Activated CD4-positive, alpha-beta T cell treated with anti-CD3 and anti-CD28 coated beads, Interleukin-2, amount 10 ng/mL, durations not matched to agents 24 days and 14 days (primary cell): ENCODE measurements at places on chromosomes 11 and 22. TPM values are rescaled to one million over a fixed set of nuclear protein-coding genes. Genes with fewer than 3 reads are reported as not detected.

DNA sequence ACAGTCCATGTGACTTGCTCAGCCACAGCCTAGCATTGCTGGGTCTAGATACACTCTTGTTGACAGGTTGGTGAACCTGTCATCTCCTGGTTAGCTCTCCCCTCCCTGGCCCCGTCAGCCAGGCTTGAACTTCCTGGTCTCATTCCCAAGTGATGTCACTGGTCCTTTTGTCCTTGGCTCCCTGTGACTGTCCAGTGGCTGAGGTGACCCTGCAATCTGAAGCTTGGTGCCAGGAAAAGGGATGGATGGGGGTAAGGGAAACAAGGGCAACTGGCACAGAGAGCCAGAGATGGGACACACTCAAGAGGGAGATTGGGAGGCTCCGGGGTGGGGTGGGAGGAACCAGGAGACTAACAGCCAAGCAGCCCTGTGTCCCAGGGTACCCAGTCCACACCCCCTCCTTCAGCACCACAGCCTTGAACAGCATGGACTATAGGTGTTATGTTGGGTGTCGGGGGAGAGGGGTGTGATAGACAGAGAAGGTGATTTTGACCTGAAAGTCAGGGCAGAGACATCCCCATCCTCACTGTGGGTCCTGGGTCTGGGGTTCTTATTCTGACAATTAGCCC, 63.8 kb upstream of the THY1 start:
- H3K27me3 ChIP-seq: no peaks in the 10 kb centered on the region
- no peak for DNase-seq
- H3K36me3 ChIP-seq: no peaks in the 10 kb centered on the region

DNA sequence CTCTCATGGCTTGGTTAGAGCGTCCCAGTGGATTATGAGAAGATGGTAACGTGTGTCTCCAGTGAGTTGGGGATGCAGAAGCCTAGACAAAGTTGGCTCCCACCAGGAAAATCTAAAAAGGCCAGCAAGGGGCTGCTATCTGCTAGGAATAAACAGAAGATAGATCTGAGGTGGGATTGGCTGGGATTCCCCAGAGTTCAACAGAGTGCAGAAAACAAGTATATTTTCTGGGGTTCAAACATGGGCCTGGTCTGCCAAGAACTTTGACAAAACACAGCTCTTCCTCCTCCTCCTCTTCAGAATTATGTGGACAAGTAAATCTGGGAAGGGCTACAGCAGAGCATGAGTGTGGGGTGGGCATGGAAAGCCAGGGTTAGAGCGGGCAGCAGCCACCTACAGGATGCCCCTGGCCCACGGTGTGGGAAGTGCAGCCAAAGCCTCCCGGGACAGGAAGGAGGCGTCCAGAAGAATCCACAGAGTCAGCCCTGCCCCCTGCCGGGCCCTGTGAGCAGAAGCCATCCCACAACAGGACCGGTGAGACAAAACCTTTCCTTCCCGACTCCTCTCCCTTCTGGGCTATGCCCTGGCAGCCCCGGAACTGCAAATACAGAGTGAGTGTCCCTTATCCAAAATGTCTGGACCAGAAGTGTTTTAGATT, 67.1 kb downstream of the CD82 start:
- H3K36me3 ChIP-seq: no peaks in the 10 kb centered on the region
- H3K27ac ChIP-seq: no peak overlapping the region
- H3K4me1 ChIP-seq: peaks cover 3% of the 10 kb centered on the region
- peak; percentile 78 for DNase-seq
- peaks cover 10% of the 10 kb centered on the region for H3K27me3 ChIP-seq
- H3K4me3 ChIP-seq: no peak overlapping the region

ART1 gene
- total RNA-seq: not detected in 2 replicates

GRCh38 chr11:122920579-122920978, 38.0 kb downstream of the JHY start:
- H3K27me3 ChIP-seq: no peaks in the 10 kb centered on the region
- no peak for DNase-seq

DNA sequence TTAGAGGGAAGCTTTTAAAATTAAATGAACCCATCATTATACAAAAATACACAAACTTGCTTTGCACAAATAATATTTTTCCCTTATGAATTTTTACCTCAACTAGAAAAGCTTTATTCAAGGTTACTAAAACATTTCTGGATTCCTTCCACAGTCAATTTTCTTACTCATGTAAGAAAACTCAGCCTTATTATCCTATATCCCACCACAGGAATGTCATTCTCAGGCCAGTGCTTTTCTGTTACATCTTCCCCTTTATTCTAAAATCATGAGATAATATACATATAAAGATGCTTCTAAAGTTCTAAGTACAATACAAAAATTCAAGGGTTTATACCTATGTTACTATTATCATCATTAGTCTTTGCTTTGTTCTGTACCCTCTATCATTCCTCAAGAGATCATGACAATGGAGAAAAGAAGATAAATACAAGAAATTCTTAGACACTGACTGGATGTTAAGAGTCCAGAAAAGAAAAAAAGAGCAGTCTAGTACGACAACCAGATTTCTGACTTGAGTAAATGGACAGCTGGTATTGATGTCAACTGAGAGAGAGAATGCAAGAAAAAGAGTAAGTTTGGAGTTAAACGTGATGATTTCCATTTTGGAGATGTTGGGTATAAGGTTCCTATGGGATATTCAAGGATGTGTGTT, 60.3 kb downstream of the MTMR2 start:
- H3K27ac ChIP-seq: no peak overlapping the region
- H3K27me3 ChIP-seq: no peaks in the 10 kb centered on the region
- peaks cover 8% of the 10 kb centered on the region for H3K36me3 ChIP-seq
- DNase-seq: no peak
- H3K4me1 ChIP-seq: no peaks in the 10 kb centered on the region

- H3K4me1 ChIP-seq: no peaks in the 10 kb centered on the region
- no peaks in the 10 kb centered on the region for H3K27me3 ChIP-seq
- no peak for DNase-seq
Observed at GRCh38 chr22:26797910-26798309, 140.5 kb downstream of the MIAT start.

DNA sequence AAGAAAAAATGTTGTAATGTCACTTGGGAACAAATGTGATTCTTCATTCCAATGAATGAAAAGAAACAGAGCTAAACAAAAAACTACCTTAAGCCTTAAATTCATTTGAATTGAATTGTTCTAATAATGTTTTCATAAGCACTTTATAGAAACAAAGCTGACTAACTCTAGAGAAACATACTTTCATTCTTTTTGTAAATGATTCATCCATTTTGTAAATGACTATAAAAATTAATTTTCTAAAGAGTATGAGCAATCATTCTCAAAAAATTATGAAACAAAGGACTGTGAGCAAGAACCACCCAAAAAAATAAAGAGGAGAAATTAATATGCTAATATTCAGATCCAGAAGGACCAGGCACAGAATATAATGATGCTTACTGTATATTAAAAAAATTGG, 986.5 kb upstream of the CHORDC1 start:
- no peak overlapping the region for H3K27ac ChIP-seq
- H3K4me1 ChIP-seq: no peaks in the 10 kb centered on the region
- H3K4me3 ChIP-seq: no peak overlapping the region
- DNase-seq: no peak
- no peaks in the 10 kb centered on the region for H3K36me3 ChIP-seq

DNA sequence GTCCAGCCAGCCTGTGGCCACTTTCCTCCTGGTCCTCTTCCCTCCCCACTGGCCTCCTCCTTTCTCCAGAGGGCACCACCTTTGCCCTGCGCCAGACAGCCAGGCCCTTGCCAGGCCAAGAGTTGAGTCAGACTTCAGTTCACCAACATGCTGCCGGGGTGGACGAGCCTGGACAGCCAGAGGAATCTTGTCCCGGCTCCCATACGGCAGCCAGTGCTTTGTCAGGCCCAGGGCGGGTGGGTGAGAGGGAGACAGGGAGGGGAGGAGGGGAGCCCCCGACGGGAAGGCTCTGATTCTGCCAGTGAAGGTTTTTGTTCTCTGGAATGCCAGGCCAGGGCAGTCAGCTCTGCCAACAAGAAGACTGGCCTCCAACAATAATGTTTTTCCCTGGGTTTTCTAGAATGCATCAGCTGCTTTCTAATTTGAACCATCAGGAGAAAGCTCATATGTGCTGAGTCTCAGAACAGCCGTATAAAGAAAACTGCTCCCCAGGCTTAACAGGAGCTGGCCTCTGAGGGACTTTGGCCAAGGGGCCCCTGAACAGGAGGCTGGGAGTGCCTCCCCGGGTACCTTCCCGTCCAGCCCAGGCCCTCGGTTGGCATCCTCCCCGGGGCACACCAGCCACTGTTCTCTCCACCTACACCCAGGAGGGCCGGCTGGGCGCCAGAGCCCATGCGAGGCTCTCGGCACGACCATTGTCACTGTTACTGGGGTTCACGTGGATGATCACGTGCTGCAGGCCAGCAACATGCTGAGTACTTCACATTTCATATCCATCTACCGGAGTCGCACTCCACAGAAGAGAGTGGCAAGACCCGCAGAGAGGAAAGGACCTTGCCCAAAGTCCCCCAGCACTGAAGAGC, 28.6 kb downstream of the LIF start:
- peaks cover 72% of the 10 kb centered on the region for H3K4me1 ChIP-seq
- no peaks in the 10 kb centered on the region for H3K27me3 ChIP-seq
- DNase-seq: no peak
- H3K4me3 ChIP-seq: no peak overlapping the region
- H3K36me3 ChIP-seq: peaks cover 3% of the 10 kb centered on the region
- H3K27ac ChIP-seq: peak overlapping the region; percentile 60

USP2 gene
- total RNA-seq: 0.09 and 0.35 TPM in 2 replicates

SMTNL1 gene
- total RNA-seq: not detected in 2 replicates

DNA sequence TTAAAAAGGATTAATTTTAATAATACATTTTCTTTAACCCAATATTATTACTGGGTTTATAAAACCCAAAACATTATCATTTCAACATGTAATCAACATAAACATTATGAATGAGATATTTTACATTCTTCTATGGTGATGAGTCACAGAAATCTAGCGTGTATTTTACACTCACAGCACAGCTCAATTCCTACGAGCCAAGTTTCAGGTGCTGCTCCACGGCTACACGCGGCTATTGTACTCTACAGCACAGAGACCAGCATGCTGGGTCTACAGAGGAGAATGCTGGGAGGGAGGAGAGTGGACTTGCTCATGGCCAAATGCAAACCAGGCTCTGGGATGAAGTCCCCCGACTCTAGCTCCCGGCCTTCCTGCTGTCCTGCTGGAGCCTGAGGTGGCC, 72.0 kb upstream of the LMO1 start:
- H3K27ac ChIP-seq: no peak overlapping the region
- H3K4me1 ChIP-seq: no peaks in the 10 kb centered on the region
- no peaks in the 10 kb centered on the region for H3K27me3 ChIP-seq

GRCh38 chr11:78379039-78379670, 38.5 kb downstream of the GAB2 start:
- H3K36me3 ChIP-seq: peaks cover 45% of the 10 kb centered on the region
- peak; percentile 65 for DNase-seq
- H3K4me1 ChIP-seq: peaks cover 20% of the 10 kb centered on the region
- H3K27ac ChIP-seq: peak overlapping the region; percentile 35
- peak overlapping the region; percentile 20 for H3K4me3 ChIP-seq
- H3K27me3 ChIP-seq: no peaks in the 10 kb centered on the region

- H3K4me1 ChIP-seq: no peaks in the 10 kb centered on the region
- no peak overlapping the region for H3K4me3 ChIP-seq
- no peaks in the 10 kb centered on the region for H3K27me3 ChIP-seq
- no peak for DNase-seq
- no peaks in the 10 kb centered on the region for H3K36me3 ChIP-seq
Observed at GRCh38 chr11:70097783-70098563, 19.9 kb downstream of the ANO1 start.

- H3K4me3 ChIP-seq: no peak overlapping the region
- DNase-seq: no peak
- H3K27ac ChIP-seq: peak overlapping the region; percentile 27
- H3K27me3 ChIP-seq: peaks cover 6% of the 10 kb centered on the region
- peaks cover 9% of the 10 kb centered on the region for H3K4me1 ChIP-seq
Observed at GRCh38 chr22:35605851-35606481, 11.2 kb downstream of the MB start.

SLC22A25 gene
- total RNA-seq: not detected in 2 replicates

DNA sequence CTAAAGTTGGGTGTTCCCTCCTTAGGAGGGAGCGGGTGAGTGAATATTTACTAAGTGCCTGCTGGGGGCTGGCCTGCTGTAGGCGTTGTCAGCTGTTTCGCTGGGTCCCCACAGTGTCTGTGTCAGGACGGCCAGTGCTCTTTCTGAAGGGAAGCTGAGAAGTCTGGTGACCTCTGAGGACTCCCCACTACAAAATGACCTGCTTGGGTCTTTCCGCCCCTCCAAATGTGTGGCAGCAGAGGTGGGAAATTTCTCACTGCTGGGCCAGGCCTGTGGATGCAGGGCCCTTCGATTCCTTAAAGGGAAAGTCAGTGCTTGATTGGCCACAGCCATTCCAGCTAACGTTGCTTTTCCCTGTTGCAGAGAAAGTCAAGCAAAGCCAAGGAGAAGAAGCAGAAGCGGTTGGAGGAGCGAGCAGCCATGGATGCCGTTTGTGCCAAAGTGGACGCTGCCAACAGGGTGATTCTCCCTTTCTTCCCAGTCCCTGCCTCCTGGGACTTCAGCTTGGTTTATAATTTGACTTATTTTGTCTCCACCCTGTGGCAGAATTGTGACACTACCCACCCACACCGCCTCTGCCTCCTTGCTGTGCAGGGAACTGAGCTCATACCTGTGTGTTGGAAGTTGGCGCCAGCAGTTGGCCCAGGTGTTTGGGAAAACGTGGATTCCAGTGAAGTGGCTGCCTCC, 6.8 kb downstream of the NAA40 start:
- no peak overlapping the region for H3K4me3 ChIP-seq
- H3K4me1 ChIP-seq: peaks cover 4% of the 10 kb centered on the region
- no peaks in the 10 kb centered on the region for H3K27me3 ChIP-seq

BIRC3 gene
- total RNA-seq: 100 and 102 TPM in 2 replicates

DNA sequence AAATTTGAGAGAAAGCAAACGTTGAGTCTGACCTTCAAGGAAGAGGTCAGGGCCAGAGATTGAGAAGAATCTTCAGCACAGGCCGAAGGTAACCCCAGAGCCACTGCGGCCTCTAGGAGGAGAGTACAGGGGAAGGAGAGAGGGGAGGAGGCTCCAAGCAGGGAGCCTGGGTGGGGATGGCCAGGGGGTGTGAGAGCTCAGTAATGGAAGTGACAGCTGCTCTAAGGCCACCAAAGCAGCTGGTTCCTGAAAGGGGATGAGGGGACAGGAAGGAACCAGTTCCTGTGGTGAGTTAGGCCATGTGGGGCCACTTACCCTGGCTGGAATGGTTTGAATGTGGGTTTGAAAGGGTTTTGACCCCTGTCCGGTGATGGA, 46.1 kb downstream of the PISD start:
- H3K36me3 ChIP-seq: peaks cover 53% of the 10 kb centered on the region
- H3K27ac ChIP-seq: peak overlapping the region; percentile 87
- no peaks in the 10 kb centered on the region for H3K27me3 ChIP-seq
- no peak for DNase-seq
- H3K4me3 ChIP-seq: peak overlapping the region; percentile 39
- H3K4me1 ChIP-seq: peaks cover 19% of the 10 kb centered on the region

KRTAP5-7 gene
- not detected in 2 replicates for total RNA-seq

ALDH3B2 gene
- not detected in 2 replicates for total RNA-seq

ROBO4 gene
- not detected in 2 replicates for total RNA-seq

DNA sequence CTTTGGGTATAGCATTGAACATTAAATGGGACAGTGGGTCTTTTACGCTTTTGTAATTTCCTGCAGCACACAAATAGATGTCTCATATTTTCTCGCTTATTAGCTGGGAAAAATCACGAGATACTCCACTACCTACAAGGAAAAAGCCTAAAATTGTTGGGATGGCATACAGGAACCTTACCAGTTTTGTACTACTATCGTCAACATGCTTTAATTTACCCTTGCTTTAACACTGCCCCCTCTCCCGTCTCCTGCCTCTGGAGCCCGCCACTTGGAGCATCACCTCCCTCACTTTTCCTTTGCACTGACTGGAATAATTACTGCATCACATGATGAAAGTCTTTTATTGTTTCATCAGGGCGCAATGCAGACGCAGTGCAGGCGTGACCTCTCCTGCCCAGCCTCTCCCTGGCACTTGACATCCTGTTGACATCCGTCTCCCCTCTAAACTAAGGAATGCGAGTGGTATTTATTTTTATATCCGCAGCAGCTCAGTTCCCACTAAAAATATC, 1.0 kb upstream of the FNBP4 start:
- peak overlapping the region; percentile 100 for H3K27ac ChIP-seq
- H3K4me1 ChIP-seq: peaks cover 21% of the 10 kb centered on the region
- no peaks in the 10 kb centered on the region for H3K27me3 ChIP-seq
